ENCODE measurements at places on chromosomes 16 and 17.

DNA sequence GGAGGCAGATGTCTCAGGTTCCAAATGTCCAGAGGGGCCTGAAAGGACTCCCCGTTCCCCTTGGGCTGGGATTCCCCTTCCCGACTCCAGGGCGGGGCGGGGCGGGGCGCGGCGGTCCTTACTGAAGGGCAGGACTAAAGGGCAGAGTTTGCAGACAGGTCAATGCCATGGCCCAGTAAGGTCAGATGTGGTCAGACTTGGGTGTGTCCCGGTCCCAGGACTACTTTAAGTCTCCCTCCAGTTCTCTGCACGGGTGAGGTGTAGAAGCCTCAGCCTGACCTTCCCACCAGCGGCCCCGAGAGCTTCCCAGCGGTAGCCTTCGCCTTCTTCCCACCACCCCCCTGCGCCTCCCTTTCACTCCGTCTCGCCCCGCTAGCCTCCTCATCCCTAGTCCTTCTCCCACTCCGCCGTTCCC, 532 bp downstream of the KDM6B start:
- no peak for DNase-seq

- DNase-seq: no peak
Measured at GRCh38 chr16:75280331-75280804, 28.9 kb upstream of the BCAR1 start.

GRCh38 chr16:47197536-47198179, 53.9 kb upstream of the NETO2 start:
- DNase-seq: no peak

DNA sequence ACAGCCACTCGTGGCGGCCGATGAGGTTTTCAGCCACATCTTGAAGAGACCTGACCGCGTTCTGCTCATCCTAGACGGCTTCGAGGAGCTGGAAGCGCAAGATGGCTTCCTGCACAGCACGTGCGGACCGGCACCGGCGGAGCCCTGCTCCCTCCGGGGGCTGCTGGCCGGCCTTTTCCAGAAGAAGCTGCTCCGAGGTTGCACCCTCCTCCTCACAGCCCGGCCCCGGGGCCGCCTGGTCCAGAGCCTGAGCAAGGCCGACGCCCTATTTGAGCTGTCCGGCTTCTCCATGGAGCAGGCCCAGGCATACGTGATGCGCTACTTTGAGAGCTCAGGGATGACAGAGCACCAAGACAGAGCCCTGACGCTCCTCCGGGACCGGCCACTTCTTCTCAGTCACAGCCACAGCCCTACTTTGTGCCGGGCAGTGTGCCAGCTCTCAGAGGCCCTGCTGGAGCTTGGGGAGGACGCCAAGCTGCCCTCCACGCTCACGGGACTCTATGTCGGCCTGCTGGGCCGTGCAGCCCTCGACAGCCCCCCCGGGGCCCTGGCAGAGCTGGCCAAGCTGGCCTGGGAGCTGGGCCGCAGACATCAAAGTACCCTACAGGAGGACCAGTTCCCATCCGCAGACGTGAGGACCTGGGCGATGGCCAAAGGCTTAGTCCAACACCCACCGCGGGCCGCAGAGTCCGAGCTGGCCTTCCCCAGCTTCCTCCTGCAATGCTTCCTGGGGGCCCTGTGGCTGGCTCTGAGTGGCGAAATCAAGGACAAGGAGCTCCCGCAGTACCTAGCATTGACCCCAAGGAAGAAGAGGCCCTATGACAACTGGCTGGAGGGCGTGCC, 30.1 kb downstream of the CIITA start:
- DNase-seq: no peak

- no peak for DNase-seq
Measured at GRCh38 chr16:19882186-19882585, 2.5 kb downstream of the GPRC5B start.

- DNase-seq: no peak
Measured at GRCh38 chr16:77759821-77760220, 28.5 kb upstream of the VAT1L start.

DNA sequence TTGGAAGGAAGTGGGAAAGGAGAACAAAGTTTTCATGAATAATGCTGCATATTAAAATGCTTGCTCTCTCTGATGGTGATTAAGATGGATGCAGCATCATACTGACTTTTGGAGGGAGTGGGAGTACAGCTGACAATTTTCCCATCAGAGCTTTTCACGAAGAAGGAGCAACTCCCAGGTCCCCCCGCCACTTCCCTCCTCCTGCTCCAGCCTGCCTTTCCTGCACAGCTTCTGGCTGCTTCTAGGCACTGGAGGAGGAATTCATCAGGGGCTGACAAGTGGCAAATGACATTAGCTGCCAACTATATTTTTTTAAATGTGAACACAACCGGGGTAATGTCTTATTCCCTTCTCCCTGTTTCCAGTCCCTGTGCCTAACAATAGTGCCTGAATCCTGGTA, 477.9 kb downstream of the SHISA9 start:
- no peak for DNase-seq

- no peak for DNase-seq
Measured at GRCh38 chr16:1089822-1090619, 6.0 kb downstream of the C1QTNF8 start.

DNA sequence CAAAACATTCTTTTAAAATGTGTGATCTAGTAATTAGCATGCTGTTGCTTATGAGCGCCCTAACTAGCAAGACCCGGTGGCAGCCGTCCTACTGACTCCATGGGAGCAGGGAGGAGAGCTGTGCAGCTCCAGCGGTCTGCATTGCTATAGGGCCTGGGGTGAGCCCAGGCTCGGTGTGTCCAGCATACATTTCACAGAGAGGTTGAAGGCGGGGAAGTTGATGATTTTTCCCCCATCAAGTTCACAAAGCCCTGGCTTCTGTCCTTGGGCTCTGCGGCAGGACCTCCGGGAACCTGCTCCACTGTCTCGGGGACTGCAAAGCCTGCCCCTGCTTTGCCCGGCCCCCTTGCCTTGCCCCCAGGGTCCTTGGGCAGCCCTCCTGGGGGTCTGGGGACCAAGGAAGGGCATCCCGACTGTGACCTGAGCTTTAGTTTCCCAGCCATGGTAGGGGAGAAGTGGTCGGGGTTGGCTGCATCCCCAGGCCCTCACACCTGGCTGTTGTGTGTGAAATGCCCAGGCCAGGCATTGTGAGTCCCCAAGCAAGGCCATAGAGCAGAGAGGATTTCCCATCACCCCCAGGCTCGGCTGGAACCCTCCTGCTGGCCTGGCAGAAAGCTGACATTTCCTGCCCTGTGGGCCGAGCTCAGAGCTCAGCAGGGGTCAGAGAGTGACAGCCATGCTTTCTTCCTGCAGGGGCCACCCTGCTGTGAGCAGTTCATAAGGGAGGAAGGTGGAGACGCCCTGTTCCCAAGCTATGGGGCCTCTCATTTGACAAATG, 24.8 kb downstream of the KCNJ12 start:
- DNase-seq: no peak

GRCh38 chr16:68197250-68197649, 38.7 kb downstream of the ESRP2 start:
- DNase-seq: no peak

GRCh38 chr17:76496464-76496863, 4.8 kb downstream of the RHBDF2 start:
- DNase-seq: no peak

DNA sequence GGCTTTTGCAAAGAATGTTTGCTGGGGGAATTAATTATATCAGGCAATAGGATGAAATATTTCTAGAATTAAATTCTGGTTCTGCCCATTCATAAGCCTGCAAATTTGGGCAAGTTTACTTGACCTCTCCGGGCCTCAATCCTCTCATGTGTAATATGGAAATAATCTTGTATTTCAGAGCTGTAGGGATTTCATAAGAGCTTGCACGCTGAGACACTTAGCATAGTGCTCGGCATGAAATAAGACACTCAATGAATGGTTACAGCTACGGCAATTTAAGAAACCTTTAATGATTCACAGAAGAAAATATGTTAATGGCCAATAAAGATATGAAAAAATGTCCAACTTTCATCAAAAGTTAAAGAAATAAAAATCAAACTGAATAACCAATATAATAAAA, 40.6 kb upstream of the PITPNM3 start:
- no peak for DNase-seq

DNA sequence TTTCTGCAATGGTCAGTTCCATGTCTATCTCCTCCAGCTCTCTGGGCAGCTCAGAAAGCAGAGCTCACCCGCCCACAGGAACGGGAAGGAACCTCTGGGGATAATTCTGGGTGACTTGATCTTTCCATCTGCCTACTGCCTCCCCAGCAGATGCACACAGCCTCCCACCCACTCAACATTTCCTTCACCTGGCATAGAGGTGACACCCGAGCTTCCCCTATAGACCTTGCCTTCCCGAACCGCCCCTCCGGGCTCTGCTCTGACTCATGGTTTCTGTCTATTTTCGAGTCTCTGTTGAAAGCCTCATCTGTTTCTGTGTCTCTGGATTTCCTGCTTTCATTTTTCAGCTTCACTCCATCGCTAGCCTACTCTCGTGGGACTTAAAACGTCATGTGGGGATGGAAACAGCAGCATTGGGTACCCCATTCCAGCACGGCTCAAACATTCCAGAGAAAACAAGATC, 11.4 kb downstream of the GGA3 start:
- DNase-seq: no peak

- no peak for DNase-seq
Measured at GRCh38 chr17:55171634-55172328, 93.0 kb upstream of the HLF start.

DNA sequence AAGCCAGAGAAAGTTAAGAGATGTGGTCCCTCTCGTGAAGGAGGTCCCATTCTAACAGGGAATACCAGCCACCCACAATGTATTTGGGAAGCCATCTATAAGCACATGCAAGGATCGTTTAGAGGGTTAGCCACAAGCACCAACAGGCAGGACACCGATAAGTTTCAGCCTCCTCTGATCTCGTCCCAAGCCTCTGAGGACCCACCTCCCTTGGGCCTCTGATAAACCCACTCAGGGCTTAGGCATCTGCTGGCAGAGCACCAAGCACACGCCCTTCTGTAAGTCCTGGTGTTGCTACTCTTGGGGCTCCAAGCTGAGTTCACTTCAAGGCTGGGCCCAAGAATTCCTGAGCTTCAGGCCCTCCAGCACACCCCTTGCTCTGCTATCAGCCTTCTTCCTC, 5.4 kb upstream of the PNPO start:
- DNase-seq: no peak

DNA sequence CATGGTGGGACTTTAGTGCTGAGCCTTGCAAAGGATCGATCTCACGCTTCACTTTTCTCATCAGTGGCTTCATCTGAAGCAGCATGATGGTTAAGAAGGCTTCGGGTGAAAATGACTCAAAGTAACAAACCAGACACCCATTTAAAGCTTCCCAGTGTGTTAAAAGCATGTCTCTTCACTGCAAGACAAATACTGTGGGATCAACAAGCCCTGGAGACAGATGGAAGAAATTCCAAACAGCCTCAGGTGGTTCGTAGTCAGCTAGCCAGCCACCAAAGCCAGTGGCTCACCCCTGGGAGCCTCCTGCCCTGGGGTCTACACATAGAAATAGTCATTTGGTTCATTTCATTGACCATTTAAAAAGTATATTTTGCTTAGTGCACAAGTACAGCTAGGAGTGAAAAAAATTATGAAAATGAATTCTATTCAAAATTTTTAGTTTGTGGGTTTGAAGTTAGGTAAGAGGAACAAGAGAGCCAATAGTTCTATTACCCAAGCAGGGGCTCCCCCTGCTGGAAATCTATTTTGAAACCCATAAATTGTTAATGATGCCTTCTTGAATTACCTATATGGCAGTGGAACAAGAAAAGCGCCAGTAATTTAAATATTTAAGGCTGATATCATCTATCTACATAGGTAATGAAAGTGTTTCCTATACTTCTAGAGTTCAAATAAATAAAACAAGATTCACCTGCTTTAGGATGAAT, 51.6 kb downstream of the PMP22 start:
- no peak for DNase-seq

- no peak for DNase-seq
Measured at GRCh38 chr17:77405867-77406732, 265.3 kb downstream of the SEC14L1 start.

DNA sequence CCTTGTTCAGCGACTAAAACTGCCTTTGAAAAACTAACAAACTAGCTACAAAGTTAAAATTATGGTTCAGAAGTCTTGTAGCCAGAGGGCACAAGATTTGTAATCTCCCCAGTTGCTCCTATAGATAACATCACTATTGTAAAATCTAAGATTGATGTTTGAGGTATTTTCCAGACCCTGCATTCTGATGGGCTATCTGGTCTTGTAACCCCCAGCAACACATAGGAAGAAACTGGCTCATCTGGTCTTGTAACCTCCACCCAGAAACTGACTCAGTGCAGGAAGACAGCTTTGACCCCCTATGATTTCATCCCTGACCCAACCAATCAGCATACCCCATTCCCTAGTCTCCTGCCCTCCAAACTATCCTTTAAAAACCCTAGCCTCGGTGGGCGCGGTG, 12.3 kb upstream of the CHCT1 start:
- no peak for DNase-seq

DNA sequence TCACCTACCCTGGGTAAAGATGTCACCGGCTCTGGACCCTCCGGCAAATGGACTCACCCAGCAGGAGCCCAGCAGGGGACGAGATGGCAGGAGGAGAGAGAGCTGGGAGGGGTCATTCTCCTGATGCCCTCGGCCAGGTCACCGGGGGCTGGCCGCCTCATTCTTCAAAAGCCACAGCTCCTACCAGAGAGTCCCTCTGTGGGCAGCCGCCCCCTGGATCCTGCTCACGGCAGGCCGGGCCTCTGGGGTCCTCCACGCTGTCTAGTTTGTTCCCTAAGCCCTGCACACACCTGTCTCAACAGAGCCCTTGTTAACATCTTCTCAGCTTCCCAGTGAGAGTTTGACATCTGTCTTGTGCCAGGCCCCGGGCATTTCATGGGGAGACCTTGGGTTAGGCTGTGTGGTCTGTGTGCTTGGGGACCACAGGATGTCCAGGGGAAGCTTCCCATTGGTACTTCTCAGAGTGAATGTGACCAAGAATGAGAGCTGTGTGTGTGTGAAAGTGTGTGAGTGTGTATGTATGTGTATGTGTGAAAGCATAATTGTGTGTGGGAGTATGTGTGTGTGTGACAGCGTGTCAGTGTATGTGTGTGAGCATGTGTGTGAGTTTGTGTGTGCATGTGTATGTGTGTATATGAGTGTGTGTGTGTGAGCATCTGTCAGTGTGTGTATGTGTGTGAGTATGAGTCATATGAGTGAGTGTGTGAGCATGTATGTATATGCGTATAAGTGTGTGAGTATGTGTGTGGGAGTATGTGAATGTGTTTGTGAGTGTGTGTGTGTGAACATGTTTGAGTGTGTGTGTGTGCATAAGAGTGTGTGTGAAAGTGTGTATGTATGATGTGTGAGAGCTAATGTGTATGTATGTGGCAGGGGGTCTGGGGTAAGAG, 65.5 kb upstream of the BCO1 start:
- no peak for DNase-seq
